ENCODE measurements at places on chromosomes 7 and 10.

DNA sequence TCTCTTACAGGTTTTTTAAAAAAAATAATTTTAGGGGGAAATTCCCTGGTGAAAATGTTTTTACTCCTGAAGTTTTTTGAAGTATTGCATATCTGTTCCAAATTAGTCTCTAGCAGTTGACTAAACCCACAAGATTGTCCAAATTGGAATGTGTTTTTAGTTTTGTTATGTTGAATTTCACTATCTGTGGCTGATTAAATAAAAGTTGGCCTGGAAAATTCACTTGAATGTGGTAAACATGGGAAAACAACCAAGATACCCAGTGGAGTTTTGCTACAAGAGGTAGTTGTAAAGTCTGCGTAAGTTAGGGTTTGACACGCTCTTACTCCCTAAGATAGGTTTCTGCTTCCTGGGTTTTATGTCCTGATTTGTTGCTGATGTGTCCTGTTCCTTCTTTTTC lies 3.3 kb downstream of the TSGA13 start:
- no peaks in the 10 kb centered on the region for H3K27me3 ChIP-seq
- H3K36me3 ChIP-seq, result no peaks in the 10 kb centered on the region
- H3K4me3 ChIP-seq, result no peak overlapping the region
- DNase-seq, result no peak
- H3K4me1 ChIP-seq, result no peaks in the 10 kb centered on the region

GRCh38 chr7:81743665-81744064 lies 26.2 kb downstream of the HGF start:
- no peak overlapping the region for H3K27ac ChIP-seq
- no peaks in the 10 kb centered on the region for H3K36me3 ChIP-seq
- DNase-seq, result no peak
- no peak overlapping the region for H3K4me3 ChIP-seq
- no peaks in the 10 kb centered on the region for H3K4me1 ChIP-seq

DNA sequence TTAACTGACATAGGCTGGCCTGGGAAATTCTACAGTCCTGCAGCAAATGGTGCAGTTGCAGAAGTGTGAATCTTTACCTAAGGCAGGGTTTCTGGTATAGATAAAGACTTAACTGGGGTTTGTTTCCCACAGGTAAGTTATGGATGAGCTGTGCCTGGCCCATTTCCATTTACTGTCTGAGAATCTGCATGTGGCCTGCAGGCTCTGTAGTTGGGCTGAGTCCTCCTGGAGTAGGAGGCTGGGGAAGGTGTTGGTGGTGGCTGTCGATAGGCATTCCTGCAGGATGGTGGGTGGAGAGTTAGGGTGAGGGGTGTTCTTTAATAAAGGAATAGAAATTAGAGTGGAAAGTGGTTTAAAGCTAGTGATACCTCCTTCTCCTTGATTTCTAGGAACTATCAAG lies 193.5 kb downstream of the AUTS2 start:
- DNase-seq, result no peak
- no peak overlapping the region for H3K4me3 ChIP-seq
- no peaks in the 10 kb centered on the region for H3K36me3 ChIP-seq
- H3K27ac ChIP-seq, result no peak overlapping the region

DNA sequence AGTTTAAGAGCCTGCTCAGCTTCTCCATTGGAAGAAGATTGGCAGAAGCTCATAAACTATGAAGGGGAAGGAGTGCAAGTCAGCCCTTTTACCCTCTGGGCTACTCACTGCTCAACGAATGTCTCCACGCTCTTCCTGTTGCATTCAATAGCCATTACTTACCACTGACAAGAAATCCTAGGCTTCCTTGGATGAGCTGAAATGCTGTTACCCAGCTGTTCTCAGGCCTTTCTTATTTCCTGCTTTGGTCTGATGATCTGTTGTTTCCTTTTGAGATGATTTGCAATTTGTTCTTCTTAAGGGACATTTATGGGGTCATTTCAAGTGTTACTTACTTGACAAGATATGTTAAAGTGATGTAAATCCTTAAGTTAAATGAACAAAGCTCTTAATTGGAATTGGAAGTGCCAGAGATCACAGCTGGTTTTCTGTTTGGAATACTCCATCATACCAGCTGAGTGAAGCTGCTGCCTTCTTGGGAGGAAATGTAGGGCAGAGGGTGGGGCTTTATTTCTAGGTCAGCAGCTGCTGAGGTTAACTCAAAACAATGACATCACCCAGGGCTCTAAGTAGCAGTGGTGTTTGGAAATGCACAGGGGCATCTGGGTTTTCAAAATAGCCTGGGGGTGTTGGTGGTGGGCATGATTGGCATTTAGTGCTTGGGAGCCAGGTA lies 170.0 kb downstream of the PRKCQ start:
- H3K27ac ChIP-seq, result peak overlapping the region; percentile 61
- H3K4me3 ChIP-seq, result no peak overlapping the region
- no peaks in the 10 kb centered on the region for H3K27me3 ChIP-seq
- DNase-seq, result peak; percentile 53

GRCh38 chr7:157087646-157088045 lies 51.1 kb upstream of the UBE3C start:
- DNase-seq, result no peak
- H3K4me1 ChIP-seq, result no peaks in the 10 kb centered on the region
- H3K27me3 ChIP-seq, result no peaks in the 10 kb centered on the region

DNA sequence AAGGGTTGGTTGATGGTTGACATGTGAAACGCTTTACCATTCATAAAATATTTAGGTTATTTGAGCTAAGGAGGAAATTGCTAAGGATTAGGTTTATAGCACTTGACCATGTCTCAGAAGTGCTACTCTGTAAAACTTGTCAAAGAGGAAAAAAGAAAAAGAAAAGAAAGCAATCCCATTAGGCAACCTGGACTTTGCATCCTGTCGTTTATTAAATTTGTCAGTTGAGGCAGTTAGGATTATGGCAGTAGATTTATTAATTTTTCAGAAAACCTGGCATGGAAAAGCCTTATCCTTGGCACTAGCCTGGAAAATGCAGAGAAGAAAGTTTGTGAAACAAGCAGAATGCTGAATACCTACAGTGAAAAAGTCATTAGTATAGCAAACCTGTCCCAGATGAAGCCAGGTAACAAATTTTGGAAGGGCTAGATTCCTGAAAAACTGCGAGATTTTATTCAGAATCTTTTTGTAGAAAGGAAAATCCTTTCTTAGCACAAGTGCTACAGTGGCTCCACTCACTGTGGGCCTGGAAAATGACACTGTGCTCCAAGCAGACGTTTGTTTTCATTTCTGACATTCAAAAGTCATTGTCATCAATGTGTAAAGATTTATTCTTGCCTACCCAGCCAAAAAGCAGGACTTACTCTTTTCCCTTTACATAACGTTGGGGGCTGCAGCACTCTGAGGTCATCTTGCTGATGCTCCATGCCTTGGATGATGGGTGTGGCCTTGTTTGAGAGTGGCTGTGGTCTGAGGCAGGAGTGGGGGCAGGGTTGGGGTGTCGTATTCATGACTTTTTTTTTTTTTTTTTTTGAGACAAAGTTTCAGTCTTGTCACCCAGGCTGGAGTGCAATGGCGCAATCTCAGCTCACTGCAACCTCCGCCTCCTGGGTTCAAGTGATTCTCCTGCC lies 664.9 kb downstream of the SUGCT start:
- H3K27ac ChIP-seq, result no peak overlapping the region
- DNase-seq, result no peak
- H3K36me3 ChIP-seq, result no peaks in the 10 kb centered on the region
- no peaks in the 10 kb centered on the region for H3K27me3 ChIP-seq
- H3K4me1 ChIP-seq, result no peaks in the 10 kb centered on the region
- no peak overlapping the region for H3K4me3 ChIP-seq

- H3K27ac ChIP-seq, result no peak overlapping the region
- DNase-seq, result peak; percentile 15
- H3K4me1 ChIP-seq, result peaks cover 6% of the 10 kb centered on the region
- no peak overlapping the region for H3K4me3 ChIP-seq
- no peaks in the 10 kb centered on the region for H3K27me3 ChIP-seq
Observed at GRCh38 chr7:381211-382042, 91.5 kb downstream of the FOXL3 start.

DNA sequence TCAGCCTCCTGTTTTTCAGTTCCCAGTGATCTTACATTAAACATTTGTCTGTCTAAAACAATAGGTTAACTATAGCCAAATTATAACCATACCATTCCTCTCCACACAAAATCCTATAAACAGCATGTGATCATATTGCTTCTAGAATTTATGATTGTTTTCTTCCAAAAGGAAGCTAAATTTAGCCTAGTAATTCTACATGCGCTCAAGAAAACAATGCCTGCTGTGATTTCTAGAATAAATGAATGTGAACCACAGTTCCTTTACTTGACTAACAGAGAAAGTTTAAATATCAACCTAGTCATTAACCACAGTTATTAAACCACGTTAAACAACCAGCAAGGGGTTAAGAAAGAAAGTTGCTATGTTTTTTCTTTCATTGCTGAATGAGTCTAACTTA lies 26.4 kb downstream of the MET start:
- no peak overlapping the region for H3K4me3 ChIP-seq
- DNase-seq, result no peak
- H3K4me1 ChIP-seq, result no peaks in the 10 kb centered on the region
- no peaks in the 10 kb centered on the region for H3K27me3 ChIP-seq
- H3K27ac ChIP-seq, result no peak overlapping the region
- H3K36me3 ChIP-seq, result no peaks in the 10 kb centered on the region

DNA sequence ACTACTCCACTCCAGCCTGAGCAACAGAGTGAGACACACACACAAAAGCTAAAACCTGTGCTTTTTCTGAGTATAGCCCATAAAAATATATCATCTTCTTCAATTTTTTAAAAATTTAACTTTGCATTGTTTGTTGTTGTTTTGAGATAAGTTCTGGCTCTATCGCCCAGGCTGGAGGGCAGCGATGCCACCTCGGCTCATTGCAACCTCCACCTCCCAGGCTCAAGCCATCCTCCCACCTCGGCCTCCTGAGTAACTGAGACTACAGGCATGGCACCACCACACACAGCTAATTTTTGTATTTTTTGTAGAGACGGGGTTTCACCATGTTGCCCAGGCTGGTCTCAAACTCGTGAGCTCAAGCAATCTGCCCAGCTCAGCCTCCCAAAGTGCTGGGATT lies 14.3 kb upstream of the TLX1 start:
- peaks cover 3% of the 10 kb centered on the region for H3K4me1 ChIP-seq
- no peak for DNase-seq
- H3K27me3 ChIP-seq, result peaks cover 2% of the 10 kb centered on the region
- no peak overlapping the region for H3K4me3 ChIP-seq
- H3K27ac ChIP-seq, result no peak overlapping the region
